ENCODE measurements at places on chromosomes 12 and 14.

DNA sequence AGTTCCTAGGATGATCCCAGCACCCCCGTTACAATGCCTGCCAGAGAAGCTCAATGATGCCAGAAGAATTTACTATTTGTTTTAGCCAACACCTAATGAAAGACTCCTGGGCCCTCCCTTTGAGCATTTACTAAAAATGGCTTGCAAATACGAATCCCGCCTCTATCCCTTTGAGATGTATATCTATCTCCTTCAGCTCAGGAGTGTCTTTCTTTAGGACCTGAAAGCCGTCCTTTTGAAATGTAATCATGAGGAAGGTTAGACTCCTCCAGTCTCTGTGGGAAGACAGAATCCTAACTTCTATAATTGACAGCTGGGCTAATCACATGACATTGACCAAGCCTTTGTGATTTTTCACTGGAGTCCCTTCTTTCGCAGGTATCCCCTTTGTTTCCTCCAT is 19.2 kb upstream of the DYNC1H1 start:
- no peak for DNase-seq

DNA sequence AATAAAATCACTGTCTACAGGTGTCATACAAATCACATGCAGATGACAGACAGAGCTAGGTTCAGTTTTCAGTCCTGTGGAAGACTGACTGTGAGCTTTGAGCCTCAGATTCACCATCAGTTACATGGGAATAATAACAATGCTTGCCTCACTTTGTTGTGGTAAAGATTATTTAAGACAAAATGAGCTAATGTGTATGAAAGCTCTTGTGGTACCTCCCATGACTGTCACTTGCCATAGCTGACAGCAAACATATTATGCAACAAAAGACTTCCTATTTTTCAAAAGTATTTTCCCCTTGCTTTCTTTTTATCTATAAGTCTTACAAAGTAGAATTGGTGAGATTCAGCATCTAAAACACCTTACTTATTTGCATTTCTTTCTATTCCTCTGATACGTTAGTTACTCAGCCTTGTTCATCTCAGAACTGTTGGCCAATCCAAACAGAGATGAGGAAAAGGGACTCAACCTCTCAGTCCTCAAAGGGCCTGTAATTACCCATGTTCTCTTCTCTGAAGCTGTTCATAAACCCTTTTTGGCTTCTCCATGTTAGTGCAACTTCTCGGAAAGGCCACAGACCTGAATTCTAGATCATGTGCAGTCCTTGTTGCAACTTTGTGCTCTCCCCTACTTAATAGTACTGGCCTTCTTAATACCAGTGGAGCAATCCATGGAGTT is 8.8 kb upstream of the DDHD1 start:
- no peak for DNase-seq

- DNase-seq: no peak
Measured at GRCh38 chr14:88289234-88289633, 33.8 kb downstream of the KCNK10 start.

GRCh38 chr12:75766263-75767160 is 255.1 kb upstream of the KRR1 start:
- DNase-seq: no peak

DNA sequence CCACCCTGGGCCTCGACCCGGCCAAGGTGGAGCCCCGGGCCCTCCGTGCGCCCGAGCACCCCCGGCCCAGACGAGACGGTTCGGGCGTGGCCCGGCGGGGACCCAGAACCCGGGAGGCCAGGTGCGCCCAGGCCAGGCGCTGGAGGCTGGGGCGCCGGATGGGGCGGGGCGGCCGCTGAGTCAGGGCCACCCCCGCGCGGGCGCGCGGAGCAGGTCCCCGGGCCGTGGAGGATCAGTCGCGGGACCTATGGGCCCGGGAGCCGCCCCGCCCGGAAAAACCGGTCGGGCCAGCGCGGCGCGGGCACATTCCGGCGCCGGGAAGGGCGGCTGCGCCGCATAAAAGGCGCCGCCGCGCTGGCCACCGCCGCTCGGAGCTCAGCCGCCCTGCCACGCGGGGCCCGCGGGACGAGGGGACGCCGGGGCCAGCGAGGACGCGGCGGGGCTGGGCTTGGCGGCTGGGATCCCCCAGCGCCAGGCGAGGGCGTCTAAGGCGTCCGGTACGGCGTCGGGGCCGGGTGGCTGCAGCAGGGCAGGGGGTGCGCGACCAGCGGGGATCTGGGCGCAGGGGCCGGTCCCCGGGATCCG is 21.5 kb upstream of the KIF26A start:
- no peak for DNase-seq

DNA sequence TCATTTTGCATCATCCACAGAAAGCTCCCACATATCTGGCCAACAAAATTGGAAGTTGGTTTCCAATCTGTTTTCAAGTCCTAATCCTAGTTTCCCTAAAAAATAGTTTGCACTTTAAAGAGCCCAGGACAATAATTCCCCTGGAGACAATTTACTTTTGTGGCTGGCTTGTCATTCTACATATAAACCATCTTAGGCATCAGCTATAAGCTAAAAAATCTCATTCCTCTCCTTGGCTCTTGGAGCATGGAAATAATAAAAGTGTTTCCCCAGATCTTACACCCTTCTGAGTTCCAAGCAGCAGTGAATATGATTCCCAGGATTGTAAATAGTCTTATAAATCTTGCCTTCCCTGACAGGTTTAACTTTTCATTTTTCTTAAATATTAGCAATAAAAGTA is 89.1 kb upstream of the NUDT4 start:
- DNase-seq: no peak

DNA sequence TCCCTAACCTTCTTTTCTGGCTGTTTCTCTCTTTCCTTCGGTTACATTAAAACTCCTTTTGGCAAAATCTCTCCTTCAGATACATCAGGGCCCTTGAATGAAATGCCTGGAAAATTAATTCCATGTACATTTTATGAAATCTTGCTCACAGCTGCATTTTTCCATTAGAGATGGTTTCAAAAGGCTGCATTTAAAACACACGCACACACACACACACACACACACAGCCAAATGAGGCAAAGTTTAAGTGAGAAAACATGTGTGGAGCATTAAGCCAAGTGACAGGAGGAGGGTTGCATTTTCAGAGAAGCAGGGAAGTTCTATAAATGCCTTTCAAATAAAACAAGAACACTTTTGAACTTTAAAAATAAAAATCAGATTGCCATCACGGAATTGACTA is 216.4 kb downstream of the LRIG3 start:
- no peak for DNase-seq

- no peak for DNase-seq
Measured at GRCh38 chr14:67986131-67986841, 166.7 kb downstream of the RAD51B start.

DNA sequence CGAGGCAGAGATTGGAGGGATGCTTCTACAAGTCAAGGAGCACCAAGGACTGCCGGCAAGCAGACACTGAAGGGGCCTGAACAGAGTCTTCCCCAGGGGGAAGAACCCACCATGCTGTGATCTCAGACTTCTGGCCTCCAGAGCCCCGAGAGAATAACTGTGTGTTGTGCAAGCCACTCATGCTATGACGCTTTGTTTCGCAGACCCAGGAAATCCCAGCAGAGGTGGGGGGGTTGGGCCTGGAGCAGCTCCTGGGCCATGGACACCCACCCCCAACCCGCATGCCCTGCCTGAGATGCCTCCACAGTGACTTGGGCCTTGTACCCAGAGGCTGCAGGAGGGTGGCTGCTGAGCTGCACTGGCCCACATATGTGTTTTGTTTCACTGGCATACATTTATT is 31.2 kb downstream of the ARL6IP4 start:
- no peak for DNase-seq
